ENCODE measurements at places on chromosomes 11 and 22.

GRCh38 chr22:17121233-17122195 is at the start of gene TMEM121B:
TSS of gene TMEM121B (minus strand) at chr22:17121360. CDS start at chr22:17121127, 233 bp downstream.
- DNase-seq: peak; percentile 46

- no peak for DNase-seq
Observed at GRCh38 chr11:43699870-43700269, 19.3 kb downstream of the HSD17B12 start.

DNA sequence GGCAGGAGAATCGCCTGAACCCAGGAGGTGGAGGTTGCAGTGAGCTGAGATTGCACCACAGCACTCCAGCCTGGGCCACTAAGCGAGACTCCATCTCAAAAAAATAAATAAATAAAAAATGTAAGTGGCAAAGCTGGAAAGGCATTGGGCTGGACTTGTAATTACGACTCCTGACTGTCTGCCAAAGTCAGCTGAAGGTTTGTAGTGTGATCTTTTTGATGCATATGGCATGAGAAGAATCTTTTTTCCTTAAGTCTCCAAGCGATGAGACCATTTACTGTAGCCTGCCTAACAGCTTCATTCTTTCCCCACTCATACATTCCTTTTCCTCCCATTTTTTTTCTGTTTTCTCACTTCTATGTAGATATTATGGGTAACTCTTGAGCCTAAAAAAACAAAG is 24.8 kb downstream of the CTNND1 start:
- no peak for DNase-seq

DNA sequence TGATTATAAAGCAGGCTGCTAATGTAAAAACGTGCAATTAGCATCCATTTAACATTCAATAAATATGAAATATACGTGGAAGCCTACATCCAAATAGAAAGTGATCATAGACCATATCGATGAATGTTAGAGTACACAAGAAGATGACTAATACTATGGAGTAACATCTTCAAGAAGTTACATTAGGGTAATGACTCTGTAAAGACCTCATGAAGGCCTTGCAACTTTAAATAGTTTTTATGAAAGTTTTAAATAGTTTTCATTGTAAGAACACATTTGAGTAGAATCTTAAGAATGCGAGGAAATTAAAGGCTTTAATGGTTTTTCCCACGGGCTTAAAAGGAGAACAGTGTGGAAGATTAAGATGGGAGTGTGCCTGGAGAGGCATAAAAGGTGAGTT is 1.4 kb downstream of the TRIM34 start:
- DNase-seq: no peak

- no peak for DNase-seq
Observed at GRCh38 chr11:46903846-46904245, 14.5 kb downstream of the LRP4 start.

DNA sequence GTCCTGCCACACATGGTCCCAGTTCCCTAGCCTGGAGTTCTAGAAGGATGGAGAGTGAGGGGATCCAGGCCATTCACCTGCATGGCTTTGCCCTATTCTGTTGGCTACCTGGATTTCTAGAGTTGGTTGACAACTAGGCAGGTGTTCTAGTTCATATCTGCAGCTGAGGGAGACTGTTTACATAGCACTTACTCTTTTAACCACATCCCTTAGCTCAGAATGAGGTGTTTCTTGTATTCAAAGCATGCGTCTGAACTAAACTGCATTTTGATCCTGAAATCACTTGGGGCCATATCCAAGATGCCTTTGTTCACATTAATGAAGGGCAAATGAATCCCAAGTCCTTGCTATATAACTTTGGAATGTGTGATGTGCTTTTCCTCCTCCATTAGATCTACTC is 60.9 kb downstream of the SYT13 start:
- no peak for DNase-seq

- no peak for DNase-seq
Observed at GRCh38 chr11:84316866-84317555, 1030.8 kb upstream of the CCDC90B start.

- DNase-seq: no peak
Observed at GRCh38 chr11:123408619-123409455, 21.2 kb upstream of the GRAMD1B start.

DNA sequence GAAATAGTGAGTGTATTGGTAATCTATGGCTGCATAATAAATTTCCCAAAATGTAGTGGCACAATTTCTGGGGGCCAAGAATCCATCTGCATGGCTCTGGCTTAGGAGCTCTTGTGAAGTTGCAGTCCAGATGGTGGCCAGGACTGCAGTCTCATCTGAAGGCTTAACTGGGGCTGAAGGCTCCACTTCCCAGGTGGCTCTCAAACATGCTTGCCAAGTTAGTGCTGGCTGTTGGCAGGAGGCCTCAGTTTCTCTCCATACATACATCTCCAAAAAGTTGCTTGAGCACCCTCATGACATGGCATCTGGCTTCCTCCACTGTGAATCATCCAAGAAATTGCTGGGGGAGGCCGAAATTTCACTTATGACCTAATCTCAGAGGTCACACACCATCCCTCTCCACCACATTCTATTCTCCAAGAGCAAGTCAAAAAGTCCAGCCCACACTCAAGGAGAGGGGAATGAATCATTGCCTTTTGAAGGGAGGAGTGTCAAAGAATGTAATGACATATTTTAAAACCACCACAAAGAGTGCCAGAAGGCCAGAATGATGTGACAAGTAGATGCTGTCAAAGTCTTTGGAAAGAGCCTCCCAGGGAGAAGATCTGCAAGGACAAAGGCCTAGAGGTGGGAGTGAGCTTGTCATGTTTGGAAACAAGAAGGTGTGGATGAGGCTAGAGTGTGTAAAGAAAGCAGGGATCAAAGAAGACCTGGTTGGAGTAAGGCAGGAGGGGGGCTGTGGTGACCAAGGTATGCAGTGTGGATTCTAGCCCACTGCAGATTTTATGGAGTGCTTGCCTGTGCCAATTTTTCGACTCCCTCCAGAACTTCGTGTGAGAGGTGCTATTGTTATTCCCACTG is 566.2 kb downstream of the MIAT start:
- DNase-seq: no peak

- DNase-seq: no peak
Observed at GRCh38 chr11:47161890-47162289, 14.8 kb downstream of the ARFGAP2 start.

DNA sequence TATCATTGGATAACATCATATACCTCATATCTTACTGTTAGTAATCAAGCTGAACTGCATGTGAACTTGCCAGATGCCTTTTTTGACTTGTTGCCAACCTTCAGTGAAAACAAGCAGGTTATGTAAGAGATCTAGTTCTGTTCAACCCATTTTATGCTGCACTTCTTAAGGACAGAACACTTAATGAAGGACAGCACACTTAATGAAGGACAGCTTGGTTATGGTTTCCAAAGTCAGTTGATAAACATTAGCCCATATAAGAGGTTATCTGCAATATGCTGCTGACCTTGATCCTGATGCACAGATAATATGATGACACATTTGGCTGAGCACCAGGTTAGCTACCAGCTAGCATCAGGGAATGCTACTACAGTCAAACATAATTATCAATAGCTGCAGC is 358.7 kb upstream of the PDGFD start:
- DNase-seq: no peak
